ENCODE measurements at places on chromosomes 3 and 15.

GRCh38 chr3:148789146-148789545 is 38.5 kb upstream of the CPB1 start:
- DNase-seq: no peak

- DNase-seq: no peak
These were observed 22.6 kb upstream of the C3orf70 start for GRCh38 chr3:185175370-185175987.

- no peak for DNase-seq
These were observed 13.2 kb downstream of the ADAMTS9 start for GRCh38 chr3:64674591-64675076.

- no peak for DNase-seq
These were observed 957.8 kb downstream of the ROBO1 start for GRCh38 chr3:78809966-78810365.

- peak; percentile 47 for DNase-seq
These were observed 22.1 kb downstream of the TYRO3 start for GRCh38 chr15:41581110-41581509.

All from bronchial epithelial cell (primary cell).